ENCODE measurements at places on chromosomes 1 and 21.

DNA sequence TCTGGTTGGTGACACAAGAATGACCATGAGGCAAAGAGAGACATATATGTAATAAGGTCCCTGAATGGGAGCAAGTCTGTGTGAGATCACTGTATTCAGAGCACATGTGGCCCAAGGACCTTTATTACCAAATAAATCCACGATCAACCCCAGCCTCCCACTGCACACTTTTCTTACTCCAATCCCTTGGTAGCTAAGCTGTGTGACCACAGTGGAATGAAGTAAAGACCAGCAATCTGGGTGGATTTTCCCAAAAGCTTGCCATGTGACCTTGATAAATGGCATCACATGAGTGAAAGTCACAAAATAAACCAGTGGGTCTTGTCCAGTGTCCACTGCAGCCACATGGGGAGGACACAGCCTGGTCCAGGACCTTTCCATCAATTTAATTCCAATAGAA, 36.7 kb upstream of the TLR5 start:
- DNase-seq = no peak

- no peak for DNase-seq
These were observed 1.4 kb downstream of the KRTAP10-7 start for GRCh38 chr21:44601596-44602462.

GRCh38 chr1:171852272-171852671, 11.0 kb downstream of the DNM3 start:
- DNase-seq = peak; percentile 55

DNA sequence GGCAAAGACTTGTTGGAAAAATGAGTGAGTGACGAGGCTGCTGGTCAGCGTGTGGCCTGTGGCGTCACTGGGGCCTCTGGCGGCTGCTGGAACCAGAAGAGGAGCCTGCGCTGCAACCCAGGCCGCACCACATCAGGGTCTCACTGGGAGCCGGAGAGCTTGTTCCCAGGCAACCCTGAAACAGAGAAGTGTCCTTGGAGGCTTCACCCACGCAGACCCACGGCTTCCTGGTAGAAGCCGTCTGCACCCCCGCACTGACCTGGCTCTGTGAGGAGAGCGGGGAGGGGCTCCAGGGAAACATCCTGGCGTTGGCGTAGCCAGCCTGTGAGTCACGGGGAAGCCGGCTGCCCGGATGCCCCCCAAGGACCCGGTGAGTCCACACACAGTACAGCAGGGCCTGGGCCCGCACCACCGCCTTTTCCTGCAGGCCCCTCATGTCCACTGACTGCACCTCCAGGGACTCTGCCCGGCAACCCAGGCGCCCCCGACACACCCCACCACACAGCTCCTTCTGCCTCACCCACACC, 57.4 kb downstream of the COL6A1 start:
- peak; percentile 96 for DNase-seq

- DNase-seq = no peak
These were observed 15.3 kb downstream of the RSPH1 start for GRCh38 chr21:42480736-42481135.

DNA sequence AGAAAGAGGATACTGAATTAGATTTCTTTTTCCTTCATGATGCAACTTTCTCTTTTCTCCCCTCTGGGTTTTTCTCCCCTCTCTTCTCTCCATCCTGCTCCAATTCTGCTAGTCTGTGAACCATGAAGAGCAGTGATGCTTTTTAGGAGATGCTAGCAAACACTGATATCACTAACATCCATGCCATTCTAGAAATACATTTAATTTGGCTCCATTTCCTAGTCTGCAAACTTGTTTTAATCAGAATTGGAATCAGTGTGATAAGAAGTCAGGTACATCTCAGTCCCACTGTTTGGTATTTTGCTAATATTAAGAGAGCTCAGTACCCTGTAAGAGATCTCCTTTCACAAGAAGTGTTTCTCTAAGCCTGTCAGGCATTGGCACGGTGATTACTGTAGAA, 437.1 kb downstream of the RWDD3 start:
- DNase-seq = no peak

All from astrocyte (in vitro differentiated cells and primary cell).